ENCODE measurements at places on chromosomes 12 and 14.

DNA sequence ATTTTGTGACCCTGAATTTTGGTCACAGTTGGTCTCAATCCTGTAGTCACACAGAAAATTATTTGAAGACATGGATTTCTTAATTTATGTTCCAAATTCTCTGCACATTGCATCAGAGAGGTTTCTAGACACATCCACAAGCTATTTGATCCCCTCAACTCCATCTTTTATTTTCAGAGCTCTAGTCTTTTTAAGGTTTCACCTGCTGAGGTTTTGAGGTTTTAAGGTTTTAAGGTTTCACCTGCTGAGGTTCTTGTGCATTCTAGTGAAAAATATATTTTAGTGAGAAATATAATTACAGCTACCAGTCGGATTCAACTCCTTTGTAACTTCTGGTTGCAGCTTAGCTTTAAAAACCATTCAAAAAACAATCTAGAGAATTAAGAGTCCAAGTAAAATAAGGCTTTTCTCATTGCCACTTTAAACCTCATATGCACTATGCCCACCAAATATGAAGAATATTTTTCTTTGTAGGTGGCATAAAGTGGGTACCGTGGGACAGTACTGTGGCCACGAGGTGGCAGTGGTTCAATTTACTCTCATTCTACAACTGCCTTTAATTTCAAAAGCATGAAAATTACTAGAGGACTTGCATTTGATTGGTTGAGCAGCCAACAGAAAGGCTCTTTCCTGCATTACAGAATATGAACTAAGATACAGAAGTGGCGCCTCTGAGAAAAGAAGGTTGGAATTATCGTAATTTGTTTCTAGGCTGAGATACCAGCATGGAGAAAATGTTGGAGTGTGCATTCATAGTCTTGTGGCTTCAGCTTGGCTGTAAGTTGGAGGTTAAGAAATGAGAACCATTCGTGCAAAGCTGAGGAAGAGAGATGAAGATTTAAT is 366.5 kb upstream of the OR4E1 start:
- no peak for DNase-seq

DNA sequence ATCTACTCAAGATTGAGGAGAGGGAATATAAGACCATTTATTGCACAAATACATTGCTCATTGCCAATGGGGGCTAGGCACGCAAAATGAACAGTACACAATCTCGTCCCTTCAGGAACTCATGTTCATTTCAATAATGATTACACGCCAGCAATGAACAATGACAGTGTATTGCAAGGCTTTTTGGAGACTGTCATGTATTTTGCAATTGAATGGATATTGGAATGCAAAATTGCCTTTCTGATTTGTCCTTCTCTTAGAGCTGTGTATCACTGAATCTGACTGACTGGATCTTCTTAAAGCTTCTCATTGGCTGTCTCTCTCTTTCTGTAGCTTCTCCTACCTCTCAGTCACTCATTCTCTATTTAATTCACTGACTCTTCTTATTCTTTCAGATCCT is 400.2 kb upstream of the DCN start:
- DNase-seq, result no peak

DNA sequence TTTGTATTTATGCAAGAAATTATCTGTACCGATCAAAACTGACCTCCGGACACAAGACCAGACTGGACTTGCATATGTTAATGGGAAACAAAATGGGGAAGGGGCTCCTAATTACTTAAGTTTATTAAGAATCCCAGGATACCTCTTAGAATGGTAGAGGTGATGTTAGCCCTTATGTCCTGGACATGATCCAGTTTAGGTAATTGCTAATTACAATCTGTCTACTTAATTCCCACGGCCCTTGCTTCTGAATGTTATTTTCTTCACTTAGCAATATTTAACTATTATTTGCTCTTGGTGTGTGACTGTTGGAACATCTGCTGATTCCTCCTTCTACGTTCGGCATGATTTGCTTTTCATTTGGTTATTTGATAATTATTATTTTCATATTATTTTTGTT is 644.0 kb downstream of the DIO2 start:
- DNase-seq, result no peak

DNA sequence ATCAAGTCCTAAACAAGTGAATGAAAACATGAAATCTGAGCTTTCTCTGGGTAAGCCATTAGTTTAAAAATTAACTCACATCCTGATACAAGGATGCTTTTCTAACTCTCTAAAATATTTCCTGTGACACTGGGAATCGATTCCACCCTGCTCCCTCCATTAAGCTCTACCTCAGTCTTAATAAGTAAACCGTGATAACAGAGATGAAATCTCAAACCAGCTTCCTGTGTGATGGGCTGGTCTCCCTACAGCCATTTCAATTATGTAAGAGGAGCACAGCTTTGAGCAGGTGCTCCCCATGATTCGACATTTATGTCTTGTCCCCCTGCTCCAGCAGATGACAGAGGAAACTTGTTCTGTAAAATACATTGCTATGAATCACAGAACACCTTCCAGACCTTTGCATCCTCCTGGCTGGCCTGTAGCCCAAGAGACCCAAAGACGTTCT is 59.0 kb downstream of the GAS2L3 start:
- DNase-seq, result no peak

- DNase-seq, result no peak
These were observed 66.7 kb downstream of the SMOC1 start for GRCh38 chr14:69945912-69946311.

- DNase-seq, result no peak
These were observed 79.9 kb downstream of the LLPH start for GRCh38 chr12:66050610-66051009.

- DNase-seq, result no peak
These were observed 30.5 kb downstream of the RPH3A start for GRCh38 chr12:112822056-112822455.

GRCh38 chr12:48774516-48774915 is 14.4 kb downstream of the ADCY6 start:
- DNase-seq, result no peak

- no peak for DNase-seq
These were observed 631 bp upstream of the PTGR2 start for GRCh38 chr14:73851000-73851399.

DNA sequence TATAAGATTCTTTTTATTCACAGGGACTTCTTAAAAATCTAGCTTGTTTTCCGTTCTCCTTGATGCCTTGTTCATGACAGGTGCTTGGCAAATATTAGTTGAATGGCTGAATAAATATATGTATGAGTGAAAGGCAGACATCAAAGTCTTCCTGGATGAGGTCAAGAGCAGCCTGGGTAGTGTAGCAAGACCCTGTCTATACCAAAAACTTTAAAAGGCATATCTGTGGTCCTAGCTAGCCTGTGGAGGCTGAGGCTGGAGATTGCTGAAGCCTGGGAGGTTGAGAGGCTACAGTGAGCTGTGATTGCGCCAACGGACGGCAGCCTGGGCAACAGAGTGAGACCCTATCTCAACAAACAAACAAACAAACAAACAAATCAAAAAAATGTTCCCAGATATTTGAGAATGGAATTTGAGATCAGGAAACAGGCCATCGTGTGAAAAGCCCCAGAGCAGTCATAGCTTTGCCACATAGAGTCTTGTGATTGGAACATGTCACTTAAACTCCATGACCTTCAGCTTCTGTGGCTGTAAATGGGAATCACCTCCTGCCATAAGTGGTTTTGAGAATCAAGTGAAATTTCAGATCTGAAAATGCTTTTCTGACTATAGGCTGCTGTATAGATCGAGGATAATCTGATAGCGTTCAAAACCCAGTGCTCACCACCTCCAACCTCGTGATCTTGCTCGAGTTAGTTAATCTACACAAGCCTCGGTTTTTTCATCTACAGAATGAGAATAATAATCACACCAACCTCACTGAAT is 64.3 kb downstream of the ZFP36L1 start:
- no peak for DNase-seq

DNA sequence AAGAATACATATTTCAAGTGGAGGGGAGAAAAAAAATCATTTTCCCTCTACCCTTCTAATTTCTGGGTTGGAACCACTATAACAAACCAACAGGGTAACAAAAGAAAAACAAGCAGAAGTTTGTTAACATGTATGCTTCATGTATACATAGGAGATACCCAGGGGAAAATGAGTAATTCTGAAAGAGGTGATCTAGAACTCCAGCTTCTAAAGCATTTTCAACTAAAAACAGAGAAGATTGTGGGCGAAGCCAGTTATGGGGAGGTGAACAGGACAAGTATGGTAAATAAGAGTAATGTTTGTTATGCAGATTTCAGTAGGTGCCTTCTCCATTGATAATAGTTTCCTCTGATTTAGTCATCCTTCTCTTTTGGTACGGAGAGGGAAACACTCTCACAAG is 16.7 kb downstream of the FNTB start:
- no peak for DNase-seq

DNA sequence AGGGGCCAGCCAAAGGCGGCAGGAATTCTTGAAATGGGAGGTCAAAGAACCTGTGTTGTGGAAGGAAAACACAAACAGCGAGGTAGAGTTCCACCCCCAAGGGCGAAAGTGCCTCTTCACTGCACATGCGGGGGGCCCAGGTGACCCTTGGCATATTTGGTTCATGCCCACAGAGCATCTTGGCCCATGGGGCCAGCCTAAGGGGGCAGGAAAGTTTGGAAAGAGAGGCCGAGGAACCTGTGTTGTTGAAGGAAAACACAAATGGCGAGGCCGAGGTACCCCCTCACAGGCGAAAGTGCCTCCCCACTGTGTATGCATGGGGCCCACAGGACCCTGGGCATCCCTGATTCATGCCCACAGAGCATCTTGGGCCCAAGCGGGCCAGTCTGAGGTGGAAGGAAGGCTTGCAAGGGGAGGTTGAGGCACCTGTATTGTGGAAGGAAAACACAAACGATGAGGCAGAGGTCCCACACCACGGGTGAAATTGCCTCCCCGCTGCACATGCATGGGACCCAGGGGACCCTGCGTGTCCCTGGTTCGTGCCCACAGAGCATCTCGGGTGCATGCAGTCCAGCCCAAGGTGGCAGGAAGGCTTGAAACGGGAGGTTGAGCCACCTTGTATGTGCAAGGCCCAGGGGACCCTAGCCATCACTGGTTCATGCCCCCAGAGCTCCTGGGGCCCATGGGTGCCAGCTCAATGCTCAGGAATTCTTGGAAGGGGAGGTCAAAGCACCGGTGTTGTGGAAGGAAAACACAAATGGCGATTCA is 384.1 kb downstream of the ALG10 start:
- DNase-seq, result no peak

- no peak for DNase-seq
These were observed 111.2 kb downstream of the MED13L start for GRCh38 chr12:116166306-116166705.
